ENCODE measurements at places on chromosomes 12 and 14. TPM values are rescaled to one million over a fixed set of nuclear protein-coding genes. Genes with fewer than 3 reads are reported as not detected.
A peak's percentile ranks its signal among the peaks of the same experiment; 100 is the strongest.

PROX2 gene
- total RNA-seq, result not detected

IGFBP6 gene
- 13.6 TPM for total RNA-seq

CSRNP2 gene
- 4.4 TPM for total RNA-seq

ADAM21 gene
- not detected for total RNA-seq

SLC2A14 gene
- 22.7 TPM for total RNA-seq

TMEM30B gene
- 3.9 TPM for total RNA-seq

PARP11 gene
- 7.1 TPM for total RNA-seq

VASH1 gene
- 5.2 TPM for total RNA-seq

DNA sequence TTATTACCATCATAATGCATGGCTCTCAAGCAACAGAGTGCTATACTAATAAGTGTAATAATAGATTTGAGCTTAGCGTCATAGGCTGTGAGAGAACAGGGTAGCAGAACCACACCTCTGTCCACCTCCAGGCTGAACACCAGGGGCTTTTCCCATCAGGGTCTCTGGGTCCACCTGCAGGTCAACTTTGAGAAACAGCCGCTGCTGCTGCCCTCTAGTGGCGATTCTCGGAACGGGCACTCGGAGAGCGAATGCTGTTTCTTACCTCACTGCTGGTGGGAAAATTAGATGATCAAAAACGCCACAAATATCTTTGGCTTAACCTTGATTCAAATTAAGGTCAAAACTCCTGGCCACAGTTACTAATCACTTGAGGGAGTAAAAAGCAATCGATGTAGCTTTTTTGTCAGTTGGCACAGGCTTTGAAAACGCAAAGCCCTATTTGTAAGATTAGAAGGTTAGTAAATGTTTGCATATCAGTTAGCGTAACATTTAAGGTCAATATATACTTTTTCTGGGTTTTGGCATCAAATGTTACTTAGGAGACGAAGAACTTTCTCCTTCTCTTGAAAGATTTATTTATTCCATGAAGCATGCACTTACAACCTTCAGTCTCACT is 127.9 kb upstream of the TMEM132D start:
- no peaks in the 10 kb centered on the region for H3K36me3 ChIP-seq
- H3K4me1 ChIP-seq, result no peaks in the 10 kb centered on the region
- H3K27me3 ChIP-seq, result no peaks in the 10 kb centered on the region

- DNase-seq, result no peak
- peaks cover 3% of the 10 kb centered on the region for H3K36me3 ChIP-seq
- no peak overlapping the region for H3K4me3 ChIP-seq
- H3K4me1 ChIP-seq, result peaks cover 61% of the 10 kb centered on the region
Observed at GRCh38 chr12:54413284-54414190, 5.5 kb downstream of the ITGA5 start.

DNA sequence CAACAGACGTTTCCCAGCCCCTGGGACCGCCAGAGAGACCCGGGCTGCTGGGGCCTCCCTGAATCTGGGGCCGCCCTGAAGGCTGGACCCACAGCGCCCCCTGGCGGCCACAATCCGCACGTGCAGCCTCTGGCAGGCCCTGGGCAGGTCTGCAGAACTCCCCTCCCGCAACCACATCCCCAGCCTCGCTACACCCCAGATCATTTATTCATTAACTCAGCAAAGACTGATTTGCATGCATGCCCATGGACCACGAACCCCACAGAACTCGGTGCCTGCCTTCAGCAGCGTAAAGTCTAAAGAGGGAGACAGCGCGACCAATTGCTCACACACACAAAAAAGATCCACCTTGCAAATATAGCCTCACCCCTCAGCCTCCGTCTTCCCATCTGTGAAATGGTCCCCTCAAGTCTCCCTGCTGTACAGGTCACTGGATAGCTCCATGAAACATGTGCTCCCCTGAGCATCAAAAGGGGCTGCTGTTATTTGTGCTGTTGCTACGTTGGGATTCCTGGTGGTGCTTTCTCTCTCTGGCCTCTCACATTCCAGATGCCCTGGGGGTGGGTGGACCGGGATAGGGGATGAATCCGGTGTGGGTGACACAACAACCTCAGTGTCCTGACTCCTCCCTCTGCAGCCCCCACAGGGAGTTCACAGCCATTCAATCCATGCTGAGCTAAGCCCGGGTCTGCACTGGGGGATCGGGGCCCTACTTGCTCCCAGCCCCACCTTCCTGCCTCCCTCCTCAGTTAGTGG is 96.4 kb downstream of the SCARB1 start:
- peaks cover 3% of the 10 kb centered on the region for H3K4me1 ChIP-seq
- H3K36me3 ChIP-seq, result no peaks in the 10 kb centered on the region
- no peaks in the 10 kb centered on the region for H3K27me3 ChIP-seq
- H3K27ac ChIP-seq, result no peak overlapping the region
- peak; percentile 86 for DNase-seq
- no peak overlapping the region for H3K4me3 ChIP-seq

DNA sequence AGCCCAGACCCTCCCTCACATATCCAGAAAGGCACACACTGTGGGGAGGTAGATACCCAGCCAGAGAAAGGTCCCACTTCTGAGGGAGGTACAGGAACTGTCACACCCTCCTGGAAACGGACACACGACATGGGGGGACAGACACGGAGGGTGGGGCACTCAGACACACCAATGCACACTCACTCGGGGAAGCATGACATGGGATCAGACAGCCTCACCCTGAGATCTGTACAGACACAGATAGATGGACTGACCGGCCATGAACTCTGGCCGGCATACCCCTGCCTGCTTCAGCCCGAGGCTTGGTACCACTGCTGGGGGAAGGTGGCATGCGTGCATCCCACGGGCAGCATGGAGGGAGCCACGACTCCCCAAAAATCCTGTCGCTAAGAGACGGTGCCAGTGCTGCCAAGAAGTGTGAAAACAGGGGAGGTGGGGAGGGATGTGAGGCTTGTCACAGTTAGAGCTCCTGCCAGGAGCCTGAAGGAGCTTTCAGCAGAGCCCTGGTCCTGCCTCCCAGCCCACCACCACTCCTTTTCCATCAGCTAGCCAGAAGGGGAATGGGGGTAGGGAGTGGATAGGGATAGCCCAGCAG is 571 bp downstream of the CPNE6 start:
- no peak for DNase-seq
- H3K27ac ChIP-seq, result no peak overlapping the region
- H3K36me3 ChIP-seq, result no peaks in the 10 kb centered on the region
- no peaks in the 10 kb centered on the region for H3K27me3 ChIP-seq

DNA sequence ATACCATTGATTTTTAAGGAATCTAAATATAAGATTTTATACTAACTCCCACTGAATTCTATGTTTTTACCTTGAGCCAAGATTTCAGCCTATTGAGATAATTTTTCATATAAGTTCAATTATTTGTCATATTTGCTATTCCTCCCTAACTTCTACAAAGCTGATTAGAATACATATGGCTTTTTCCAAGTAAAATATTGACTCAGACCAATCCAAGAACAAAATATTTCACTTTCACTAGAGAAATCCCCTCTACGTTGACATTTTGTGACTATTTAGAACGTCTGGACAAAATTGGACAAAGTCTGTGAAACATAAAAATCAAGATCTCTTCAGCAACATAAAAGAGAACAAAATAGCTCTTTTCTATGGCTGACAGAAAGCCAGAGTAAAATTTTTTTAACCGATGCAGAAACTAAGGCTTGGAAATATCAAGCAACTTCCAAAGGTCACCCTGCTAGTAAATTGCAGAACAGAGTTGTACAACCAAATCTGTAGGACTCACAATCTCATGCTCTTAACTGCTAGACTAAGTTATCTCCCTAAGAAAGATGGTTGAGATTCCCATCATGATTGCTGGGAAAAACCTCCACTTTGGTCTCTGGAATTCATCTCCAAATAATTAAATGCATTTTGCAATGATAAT is 118.0 kb downstream of the GARIN6 start:
- peak overlapping the region; percentile 15 for H3K4me3 ChIP-seq
- H3K27me3 ChIP-seq, result no peaks in the 10 kb centered on the region
- H3K36me3 ChIP-seq, result no peaks in the 10 kb centered on the region
- H3K4me1 ChIP-seq, result peaks cover 18% of the 10 kb centered on the region
- DNase-seq, result no peak

- no peak for DNase-seq
- no peak overlapping the region for H3K4me3 ChIP-seq
- no peaks in the 10 kb centered on the region for H3K36me3 ChIP-seq
- H3K27ac ChIP-seq, result no peak overlapping the region
- H3K27me3 ChIP-seq, result no peaks in the 10 kb centered on the region
Observed at GRCh38 chr12:129101816-129102215, 248.5 kb downstream of the GLT1D1 start.

- no peaks in the 10 kb centered on the region for H3K36me3 ChIP-seq
- no peaks in the 10 kb centered on the region for H3K27me3 ChIP-seq
- H3K4me1 ChIP-seq, result no peaks in the 10 kb centered on the region
Observed at GRCh38 chr12:51744235-51744634, 104.3 kb downstream of the FIGNL2 start.

- H3K27ac ChIP-seq, result peak overlapping the region; percentile 81
- peaks cover 44% of the 10 kb centered on the region for H3K36me3 ChIP-seq
- H3K27me3 ChIP-seq, result no peaks in the 10 kb centered on the region
- no peak for DNase-seq
Observed at GRCh38 chr14:73724696-73725095, 10.5 kb upstream of the PNMA1 start.

GRCh38 chr12:13038491-13039161 is 5.6 kb upstream of the FAM234B start:
- no peak for DNase-seq
- no peak overlapping the region for H3K27ac ChIP-seq
- peaks cover 10% of the 10 kb centered on the region for H3K4me1 ChIP-seq
- no peaks in the 10 kb centered on the region for H3K27me3 ChIP-seq
- H3K36me3 ChIP-seq, result no peaks in the 10 kb centered on the region

GRCh38 chr12:99111600-99111999 is 466.5 kb downstream of the APAF1 start:
- no peaks in the 10 kb centered on the region for H3K36me3 ChIP-seq
- H3K4me3 ChIP-seq, result no peak overlapping the region
- no peak for DNase-seq
- no peak overlapping the region for H3K27ac ChIP-seq
- H3K4me1 ChIP-seq, result no peaks in the 10 kb centered on the region

GRCh38 chr12:49358483-49359141 is 8.7 kb upstream of the SPATS2 start:
- no peaks in the 10 kb centered on the region for H3K27me3 ChIP-seq
- no peak overlapping the region for H3K4me3 ChIP-seq
- H3K4me1 ChIP-seq, result no peaks in the 10 kb centered on the region
- H3K27ac ChIP-seq, result no peak overlapping the region
- no peaks in the 10 kb centered on the region for H3K36me3 ChIP-seq

GRCh38 chr12:54378796-54379397 is 5.6 kb downstream of the ZNF385A start:
- no peak overlapping the region for H3K27ac ChIP-seq
- H3K27me3 ChIP-seq, result no peaks in the 10 kb centered on the region
- DNase-seq, result peak; percentile 71
- H3K4me3 ChIP-seq, result no peak overlapping the region
- H3K36me3 ChIP-seq, result no peaks in the 10 kb centered on the region

- H3K27ac ChIP-seq, result no peak overlapping the region
- DNase-seq, result no peak
- H3K36me3 ChIP-seq, result no peaks in the 10 kb centered on the region
- no peaks in the 10 kb centered on the region for H3K4me1 ChIP-seq
Observed at GRCh38 chr12:66482351-66483203, 180.3 kb downstream of the HELB start.

DNA sequence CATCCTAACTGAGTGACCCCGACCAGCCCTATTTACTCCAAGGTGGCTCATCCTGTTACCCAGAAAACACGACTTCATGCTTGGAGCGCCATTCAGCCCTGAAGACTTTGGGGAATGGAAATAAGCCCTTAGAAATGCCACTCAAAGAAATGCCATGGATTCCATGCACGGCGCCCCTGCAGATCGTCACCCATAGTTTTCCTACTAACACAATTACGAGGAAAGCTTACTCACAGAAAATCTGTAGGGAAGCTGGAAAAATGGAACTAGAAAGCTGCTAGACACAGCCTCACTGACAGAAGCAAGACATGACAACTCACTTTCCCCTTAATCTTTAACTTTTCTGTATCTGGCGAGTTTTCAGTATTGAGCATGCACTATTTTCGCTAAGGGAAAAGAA is 19.5 kb downstream of the NUAK1 start:
- peaks cover 18% of the 10 kb centered on the region for H3K4me1 ChIP-seq
- no peaks in the 10 kb centered on the region for H3K27me3 ChIP-seq
- H3K36me3 ChIP-seq, result no peaks in the 10 kb centered on the region
- H3K27ac ChIP-seq, result peak overlapping the region; percentile 89
- no peak for DNase-seq

DNA sequence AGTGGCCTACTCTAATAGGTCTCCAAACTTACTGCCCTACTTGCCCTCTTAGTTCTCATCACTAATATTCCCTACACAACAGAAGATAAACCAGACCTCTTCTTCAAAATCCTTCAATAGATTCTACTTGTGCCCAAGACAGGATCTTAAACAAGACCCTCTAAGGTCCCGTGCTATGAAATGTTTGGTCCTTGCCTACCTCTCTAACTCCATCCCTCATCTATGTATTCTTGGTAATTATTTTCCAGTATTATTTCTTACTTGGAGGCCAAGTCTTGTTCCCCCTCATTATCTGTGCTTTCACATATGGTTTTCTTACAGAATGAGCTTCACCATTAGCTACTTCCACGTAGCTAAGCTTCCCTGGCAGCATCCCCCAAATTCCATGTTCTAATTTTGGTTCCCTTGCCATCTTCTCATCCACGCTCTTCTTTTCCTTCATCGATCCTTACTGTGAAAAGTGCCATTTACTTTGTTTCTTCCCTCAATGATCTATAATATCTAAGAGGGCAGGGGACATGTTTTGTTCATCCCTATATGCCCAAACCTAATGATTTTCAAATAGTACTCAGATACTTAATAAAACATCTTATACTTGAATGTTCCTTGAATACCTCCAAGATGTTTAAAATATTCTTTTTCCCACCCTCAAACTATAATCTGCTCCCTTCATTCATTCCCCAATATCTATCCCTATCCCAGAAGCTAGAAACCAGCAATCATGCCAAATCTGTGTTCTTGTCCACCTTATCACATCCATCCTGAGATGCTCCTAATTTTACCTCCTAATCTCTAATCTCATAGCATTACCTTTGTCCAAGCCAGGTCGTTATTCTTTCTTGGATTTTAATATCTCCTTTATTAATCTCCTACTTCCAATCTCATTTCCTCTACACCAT is 10.1 kb downstream of the HNRNPC start:
- DNase-seq, result no peak
- H3K27ac ChIP-seq, result no peak overlapping the region
- H3K27me3 ChIP-seq, result no peaks in the 10 kb centered on the region
- peaks cover 53% of the 10 kb centered on the region for H3K4me1 ChIP-seq

- no peak for DNase-seq
- no peaks in the 10 kb centered on the region for H3K27me3 ChIP-seq
- peak overlapping the region; percentile 38 for H3K27ac ChIP-seq
Observed at GRCh38 chr12:6614513-6615172, 7.5 kb upstream of the CHD4 start.

- H3K4me1 ChIP-seq, result no peaks in the 10 kb centered on the region
- no peaks in the 10 kb centered on the region for H3K36me3 ChIP-seq
- no peak for DNase-seq
- no peak overlapping the region for H3K4me3 ChIP-seq
- no peak overlapping the region for H3K27ac ChIP-seq
Observed at GRCh38 chr12:68434391-68435298, 102.5 kb upstream of the MDM1 start.
